ENCODE measurements at places on chromosomes 3 and 15.
A peak's percentile ranks its signal among the peaks of the same experiment; 100 is the strongest.

DNA sequence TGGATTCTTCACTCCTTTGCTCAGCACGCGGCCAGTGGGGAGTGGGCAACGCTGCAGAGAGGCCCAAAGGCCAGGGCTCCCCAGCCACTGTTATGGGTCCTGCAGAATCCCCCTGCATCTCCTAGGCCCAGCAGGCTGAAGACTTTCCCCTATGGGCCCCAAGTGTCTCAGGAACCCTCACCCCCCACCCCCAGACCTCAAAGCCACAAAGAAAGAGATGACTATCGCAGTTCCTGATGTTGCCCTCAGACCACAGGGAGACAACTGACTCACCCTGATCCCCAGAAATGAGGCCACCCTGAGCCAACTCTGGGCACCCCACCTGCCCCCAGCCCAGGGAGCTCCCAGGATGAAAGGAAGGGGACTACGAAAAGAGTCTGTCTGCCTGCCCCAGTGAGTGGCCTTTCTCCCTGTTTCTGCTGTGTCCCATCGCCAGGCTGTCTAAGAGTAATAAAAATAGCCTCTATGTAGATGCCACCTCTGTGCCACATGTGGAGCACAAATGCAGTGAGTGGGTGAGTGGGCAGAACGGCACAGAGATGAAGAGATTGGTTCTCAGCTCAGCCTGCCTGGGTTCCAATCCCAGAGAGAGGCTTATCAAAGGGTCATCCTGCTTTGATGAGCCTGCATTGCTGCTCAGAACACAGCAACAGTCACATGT, 283.0 kb downstream of the UACA start:
- DNase-seq, result no peak

GRCh38 chr3:50278123-50278879, 586 bp upstream of the LSMEM2 start:
- DNase-seq, result no peak

GRCh38 chr15:60507596-60508424, 28.9 kb upstream of the ICE2 start:
- DNase-seq, result peak; percentile 50

- DNase-seq, result no peak
Measured at GRCh38 chr15:47194718-47195117, 522.6 kb upstream of the SEMA6D start.

DNA sequence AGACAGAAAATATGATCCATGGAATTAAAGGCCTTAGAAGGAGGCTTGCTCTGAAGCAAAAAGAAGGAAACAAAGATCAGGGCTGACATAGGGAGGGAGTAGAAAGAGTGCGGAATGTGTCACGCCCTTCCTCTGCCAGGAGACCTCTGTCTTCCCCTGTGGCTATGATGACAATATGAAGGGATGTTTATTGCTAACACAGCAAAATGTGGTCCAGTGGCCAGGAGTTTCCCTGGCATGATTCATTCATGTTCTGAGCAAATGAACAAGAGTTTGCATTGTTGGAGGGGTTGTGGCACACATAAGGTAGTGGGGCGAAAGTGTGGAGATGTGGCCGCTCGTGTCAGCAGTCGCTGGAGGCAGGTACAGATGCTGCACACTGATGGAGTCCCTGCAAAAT, 169.4 kb downstream of the SHQ1 start:
- no peak for DNase-seq

- no peak for DNase-seq
Measured at GRCh38 chr3:126274735-126275619, 82.2 kb downstream of the KLF15 start.

GRCh38 chr3:134822090-134822489, 27.0 kb downstream of the EPHB1 start:
- DNase-seq, result no peak

- DNase-seq, result no peak
Measured at GRCh38 chr3:169286214-169286613, 377.3 kb downstream of the MECOM start.

DNA sequence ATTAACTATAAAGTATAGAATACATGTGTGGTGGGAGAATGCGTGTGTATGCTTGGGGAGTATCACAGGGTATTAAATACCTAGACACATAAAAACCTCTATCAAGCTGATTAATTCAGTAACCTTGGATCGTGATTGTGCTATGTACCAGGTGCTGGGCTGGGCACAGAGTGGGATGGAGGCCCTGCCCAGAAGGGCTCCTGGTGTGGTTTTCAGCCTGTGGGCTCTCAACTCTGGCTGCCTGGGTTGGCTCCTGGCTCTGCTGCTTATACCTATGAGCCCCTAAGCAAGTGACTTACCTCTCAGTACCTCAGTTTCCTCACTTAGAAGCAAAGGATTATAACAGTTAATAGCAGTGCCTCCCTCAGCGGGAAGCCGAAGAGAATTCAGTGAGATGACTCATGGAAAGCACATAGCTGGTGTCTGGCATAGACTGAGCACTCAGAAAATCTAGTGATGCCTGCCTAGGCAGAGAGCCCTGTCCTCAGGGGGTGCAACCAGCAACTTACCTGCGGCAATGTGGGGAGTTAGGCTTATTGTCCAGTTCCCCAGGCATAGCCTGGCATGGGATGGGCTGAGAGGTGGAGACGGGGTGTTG, 90.6 kb upstream of the MYZAP start:
- no peak for DNase-seq

GRCh38 chr3:18556503-18557135, 131.5 kb upstream of the SATB1 start:
- no peak for DNase-seq

All from heart right ventricle (tissue), 16 donors.